ENCODE measurements at places on chromosomes 2 and 18.

DNA sequence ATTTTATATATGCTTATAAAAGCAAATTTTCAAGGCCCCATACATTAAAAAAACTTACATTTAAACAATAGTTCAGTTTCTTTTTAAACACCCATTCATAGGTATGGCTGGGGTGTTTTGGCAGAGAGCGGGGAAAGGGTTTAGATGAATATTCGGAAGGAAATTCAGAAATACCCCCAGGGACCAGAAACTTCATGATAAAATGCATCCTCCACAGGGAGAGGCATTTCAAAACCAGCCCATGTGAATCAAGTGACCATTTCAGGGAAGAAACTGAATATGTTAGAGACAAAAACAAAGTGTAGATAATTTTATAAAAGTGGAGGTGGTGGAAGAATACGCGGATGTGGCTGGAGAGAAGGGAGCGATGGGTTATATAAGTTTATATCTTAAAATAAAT lies 327.1 kb downstream of the TGIF1 start:
- no peak for DNase-seq

GRCh38 chr18:50895350-50896045 lies 16.6 kb downstream of the ME2 start:
- no peak for DNase-seq

DNA sequence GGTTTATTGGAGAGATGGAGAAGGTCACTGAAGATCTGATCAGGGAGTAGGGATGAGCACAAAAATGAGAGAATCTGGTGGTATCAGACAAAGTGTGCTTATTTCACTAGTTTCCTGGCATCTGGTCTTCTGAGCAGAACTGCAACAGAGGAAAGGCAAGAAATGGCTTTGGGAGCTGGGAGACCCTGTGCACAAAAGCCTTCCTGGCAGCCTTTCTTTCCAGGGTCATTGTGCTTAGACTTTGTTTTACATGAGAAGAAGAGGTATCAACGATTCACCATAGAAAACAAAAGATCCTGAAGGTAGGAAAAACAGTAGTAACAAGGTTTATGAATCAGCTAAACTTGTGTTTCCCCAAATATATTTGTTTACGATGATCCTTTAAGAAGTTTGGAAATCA lies 162.9 kb downstream of the CNTNAP5 start:
- no peak for DNase-seq

GRCh38 chr2:26457695-26458364 lies 20.1 kb downstream of the OTOF start:
- no peak for DNase-seq

DNA sequence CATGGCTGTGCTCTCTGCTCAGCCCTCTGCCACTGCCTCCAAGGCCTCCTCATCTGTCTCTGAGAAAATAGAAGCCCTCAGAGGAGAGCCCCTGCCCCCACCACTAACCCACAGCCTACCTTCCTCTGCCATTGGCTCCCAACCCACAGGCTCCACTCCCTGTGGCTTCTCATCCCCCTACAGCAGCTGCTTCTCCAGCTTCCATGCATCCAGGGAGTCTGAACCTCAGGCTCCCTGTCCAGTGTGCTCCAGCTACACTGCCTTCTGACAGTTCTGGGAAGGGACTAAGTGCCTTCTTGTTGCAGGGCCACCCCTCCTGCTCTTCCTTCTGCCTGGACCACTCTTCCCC lies 29.3 kb downstream of the COL6A3 start:
- no peak for DNase-seq

- DNase-seq = peak; percentile 72
Observed at GRCh38 chr2:157327621-157328500, 2.2 kb upstream of the ERMN start.

DNA sequence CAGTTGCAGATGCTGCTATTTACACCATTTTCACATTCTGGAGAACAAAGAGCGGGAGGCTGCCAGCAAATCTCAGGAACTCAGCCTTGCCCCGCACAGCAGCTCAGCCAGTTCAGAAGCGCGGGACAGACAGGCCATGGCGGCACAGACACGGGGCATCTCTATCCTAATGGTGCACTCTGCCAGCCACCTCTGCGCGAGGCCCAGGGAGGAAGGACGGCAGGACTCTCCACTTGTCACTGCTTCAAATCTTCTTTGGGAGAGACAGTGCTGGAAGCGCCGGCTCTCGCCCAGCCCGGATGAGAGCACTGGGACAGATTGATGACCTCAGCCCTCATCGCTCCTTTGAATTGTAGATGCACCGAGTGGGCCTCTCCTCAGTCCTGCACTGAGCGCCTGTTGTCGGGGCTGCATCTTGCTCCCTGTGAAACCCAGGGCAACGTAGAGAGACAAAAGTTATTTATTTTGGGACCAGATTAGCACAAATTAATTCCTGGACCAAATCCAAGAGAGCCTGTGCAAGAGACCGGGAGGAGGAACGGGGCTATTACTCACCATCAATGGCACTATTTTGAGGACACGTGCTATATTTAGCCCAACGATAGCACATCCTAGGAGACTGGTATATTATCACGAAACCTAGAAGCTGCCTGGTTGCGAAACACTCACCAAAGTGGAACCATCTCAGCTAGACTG lies 211.4 kb upstream of the SMIM21 start:
- no peak for DNase-seq

GRCh38 chr18:10315522-10315921 lies 138.9 kb upstream of the APCDD1 start:
- DNase-seq = peak; percentile 30

- no peak for DNase-seq
Observed at GRCh38 chr18:73980289-73980979, 167.2 kb downstream of the FBXO15 start.

GRCh38 chr18:11468617-11469016 lies 140.8 kb upstream of the SLC35G4 start:
- no peak for DNase-seq

- no peak for DNase-seq
Observed at GRCh38 chr2:183172220-183172887, 48.1 kb downstream of the NUP35 start.

GRCh38 chr2:144572977-144573376 lies 53.1 kb upstream of the ZEB2 start:
- DNase-seq = no peak

DNA sequence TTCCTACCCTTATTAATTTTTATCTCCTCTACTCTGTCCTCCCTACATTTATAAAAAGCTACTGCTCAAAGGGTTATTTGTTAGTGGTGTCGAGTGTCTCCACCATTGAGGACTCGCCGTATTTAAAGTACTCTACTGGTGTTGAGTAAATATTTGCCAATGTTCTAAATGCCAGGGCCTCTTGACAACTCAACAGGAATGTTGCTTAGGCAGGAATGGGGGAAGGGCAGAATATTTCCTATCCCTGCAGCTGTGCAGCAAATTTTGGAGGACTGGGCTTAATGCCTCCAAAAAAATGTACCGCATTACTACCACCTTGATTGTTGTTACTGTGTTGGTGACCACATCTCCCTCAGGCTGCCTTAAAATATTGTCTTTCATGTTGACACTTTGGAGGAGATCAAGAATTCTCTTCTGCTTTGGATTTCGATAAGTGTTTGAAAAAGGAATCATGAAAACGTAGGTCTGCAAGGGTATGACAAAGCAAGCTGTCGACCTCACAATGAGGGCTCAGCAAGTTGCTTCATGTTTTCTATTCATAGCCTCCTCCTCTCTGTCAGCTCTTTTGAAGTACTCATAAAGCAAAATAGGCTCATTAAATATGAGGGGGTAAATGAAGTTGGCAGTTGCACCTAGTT lies 84.3 kb downstream of the EFEMP1 start:
- DNase-seq = no peak

GRCh38 chr2:130373808-130374365 lies 18.0 kb downstream of the PTPN18 start:
- no peak for DNase-seq

DNA sequence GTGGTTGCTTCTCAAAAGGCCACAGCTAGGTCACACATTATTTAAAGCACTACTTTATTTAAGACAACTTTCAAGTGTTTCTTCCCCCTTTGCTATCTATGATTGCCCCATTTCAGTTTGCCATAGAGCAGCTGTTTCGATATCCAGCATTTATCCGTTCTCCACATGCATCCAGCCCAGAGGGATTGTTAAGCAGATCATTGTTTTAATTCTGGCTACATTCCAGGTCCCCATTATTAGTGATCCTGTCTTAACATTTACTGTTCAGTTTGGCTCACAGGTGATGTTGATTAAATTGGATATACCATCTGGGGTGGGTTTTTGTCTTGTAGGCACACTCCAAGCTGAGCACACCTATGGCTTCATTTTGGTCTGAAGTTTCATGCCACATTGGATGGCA lies 638.7 kb downstream of the ZEB2 start:
- no peak for DNase-seq

GRCh38 chr2:109201465-109202327 lies 72.7 kb downstream of the SH3RF3 start:
- no peak for DNase-seq

DNA sequence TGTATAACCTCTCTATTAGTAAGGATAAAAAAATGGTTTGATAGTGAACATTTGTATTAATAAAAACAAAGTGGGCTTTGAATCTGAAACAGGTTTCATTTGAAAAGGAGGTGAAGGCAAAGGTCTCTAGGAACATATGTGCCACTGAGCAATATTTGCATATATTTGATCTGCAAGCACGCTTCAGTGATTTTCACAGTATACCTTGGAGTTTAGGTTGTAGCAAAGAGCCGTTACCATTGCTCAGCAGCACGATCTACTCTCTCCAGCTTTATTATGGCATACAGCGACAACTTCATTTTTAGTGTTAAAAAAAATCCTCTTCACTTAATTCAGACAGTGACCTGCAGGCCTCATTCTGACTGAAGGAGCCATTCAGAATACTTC lies 75.8 kb upstream of the ZEB2 start:
- no peak for DNase-seq

- no peak for DNase-seq
Observed at GRCh38 chr2:47311764-47312490, 91.0 kb upstream of the MSH2 start.

DNA sequence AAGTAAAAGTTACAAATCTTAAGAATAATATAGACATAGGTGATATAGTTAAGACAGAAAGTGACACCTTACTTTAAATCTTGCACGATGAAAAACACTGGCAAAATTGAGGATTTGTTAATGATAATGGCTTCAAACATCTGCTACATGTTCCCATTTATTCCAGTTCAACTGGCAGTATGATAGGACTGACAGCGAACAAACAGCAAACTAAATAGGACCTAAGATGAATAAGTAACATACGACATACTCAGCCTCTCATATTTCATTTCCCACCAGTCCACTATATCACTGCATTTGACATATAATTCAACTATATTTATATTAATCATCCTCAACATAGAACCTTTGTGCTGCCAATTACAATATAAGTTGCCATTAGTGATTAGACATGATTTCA lies 36.3 kb downstream of the ACVR1C start:
- DNase-seq = no peak

GRCh38 chr2:67782443-67782842 lies 280.4 kb downstream of the C1D start:
- no peak for DNase-seq

DNA sequence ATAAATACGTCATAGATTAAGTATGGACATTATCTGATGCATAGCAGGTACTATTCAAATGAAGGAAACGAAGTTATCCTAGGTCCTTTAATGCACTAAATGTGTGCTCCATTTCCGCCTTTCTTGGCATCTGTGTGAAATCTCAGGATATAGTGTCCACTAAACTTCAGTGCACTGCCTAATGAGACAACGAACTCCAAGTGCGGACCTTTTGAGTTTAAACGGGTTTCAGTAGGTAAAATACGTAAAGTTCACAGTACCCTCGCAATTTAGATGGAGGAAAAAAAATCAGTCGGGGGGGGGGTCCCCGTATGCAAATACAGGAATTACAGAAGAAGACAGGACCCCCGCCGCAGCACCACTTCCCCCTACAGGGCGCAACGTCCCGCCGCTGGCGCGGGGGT lies 729 bp upstream of the REL start:
- no peak for DNase-seq

DNA sequence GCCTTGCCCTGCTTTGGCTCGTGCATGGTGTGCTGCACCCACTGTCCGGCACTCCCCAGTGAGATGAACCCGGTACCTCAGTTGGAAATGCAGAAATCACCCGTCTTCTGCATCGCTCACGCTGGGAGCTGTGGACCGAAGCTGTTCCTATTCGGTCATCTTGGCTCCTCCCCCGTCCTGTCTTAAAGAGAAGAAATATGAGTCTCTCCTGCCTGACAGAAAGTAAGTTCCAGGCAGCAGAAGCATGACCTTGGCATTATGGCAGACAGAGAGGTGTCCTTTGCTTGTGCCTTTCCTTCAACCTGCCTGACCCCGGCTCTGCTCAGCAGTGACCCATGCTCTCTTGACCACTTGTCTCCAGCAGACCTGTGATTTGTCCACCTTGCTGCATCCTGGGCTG lies 62.5 kb upstream of the CYP1B1 start:
- DNase-seq = no peak

DNA sequence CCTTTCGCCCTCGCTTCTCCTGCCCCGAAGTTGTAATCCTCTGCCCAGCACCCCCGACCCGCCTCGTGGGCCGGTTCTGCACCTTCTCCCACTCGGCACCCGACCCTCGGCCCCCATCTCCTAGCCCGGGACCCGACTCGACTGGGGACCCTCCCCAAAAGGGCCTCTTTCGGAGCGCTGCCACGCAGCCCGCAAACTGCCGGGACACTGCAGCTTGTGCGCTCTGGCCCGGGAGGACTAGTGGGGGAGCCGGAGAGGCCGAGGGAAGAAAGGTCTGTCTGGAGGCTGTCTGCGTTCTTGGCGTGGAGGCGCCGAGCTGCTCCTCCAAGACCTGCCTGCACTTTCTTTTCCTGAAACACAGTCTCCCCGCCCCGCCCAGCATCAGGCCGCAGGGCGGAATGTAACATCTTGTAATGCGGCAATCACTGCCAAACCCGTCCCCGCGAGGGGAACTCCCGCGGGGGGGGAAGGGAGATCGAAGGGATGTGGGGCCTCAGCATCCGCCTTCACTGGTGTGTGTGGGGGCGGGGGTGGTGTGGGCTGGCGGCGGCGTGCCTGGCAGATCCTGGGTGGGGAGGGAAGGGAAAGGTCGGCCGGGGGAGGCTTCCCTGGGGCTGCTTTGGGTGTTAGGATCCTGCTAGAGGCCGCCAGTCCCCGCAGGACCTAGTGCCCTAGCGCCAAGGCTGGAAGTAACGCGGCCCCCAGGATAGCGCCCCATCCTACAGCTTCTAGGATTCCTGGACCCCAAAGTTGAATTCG lies 7.4 kb downstream of the DLX2 start:
- peak; percentile 72 for DNase-seq

GRCh38 chr18:32566960-32567359 lies 96.3 kb upstream of the GAREM1 start:
- no peak for DNase-seq

All from CD14-positive monocyte (primary cell).